ENCODE measurements at places on chromosomes 1 and 21.

GRCh38 chr1:199616947-199617346 is 410.6 kb upstream of the NR5A2 start:
- no peak for DNase-seq

DNA sequence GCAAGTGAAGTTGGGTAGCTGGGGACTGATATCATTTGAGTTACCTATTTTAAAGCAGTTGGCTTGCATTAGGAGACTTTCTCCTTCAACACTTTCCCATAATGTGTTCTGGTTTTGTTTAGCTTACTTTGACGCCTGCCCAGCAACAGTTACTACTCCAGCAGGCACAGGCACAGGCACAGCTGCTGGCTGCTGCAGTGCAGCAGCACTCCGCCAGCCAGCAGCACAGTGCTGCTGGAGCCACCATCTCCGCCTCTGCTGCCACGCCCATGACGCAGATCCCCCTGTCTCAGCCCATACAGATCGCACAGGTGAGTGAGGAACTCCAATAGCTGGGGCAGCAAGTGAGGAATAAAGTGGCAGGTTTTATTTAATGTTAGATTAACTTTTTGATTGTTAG is 144.3 kb downstream of the CD247 start:
- DNase-seq, result no peak

DNA sequence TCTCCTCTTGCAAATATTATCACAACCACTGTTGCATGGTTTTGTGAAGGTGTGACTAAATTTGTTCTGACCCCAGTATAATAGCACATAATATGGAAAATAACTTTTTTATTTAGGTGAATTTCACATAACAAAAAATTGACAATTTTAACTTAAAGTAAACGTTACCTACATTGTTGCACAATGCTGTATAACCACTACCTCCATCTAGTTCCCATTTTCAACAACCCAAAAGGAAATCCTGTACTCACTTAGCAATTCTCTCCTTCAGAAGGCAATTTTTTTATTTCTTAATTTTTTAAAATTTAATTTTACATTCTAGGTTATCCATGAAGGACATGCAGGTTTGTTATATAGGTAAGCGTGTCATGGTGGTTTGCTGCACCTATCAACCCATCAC is 95.2 kb downstream of the KCNJ6 start:
- DNase-seq, result no peak

DNA sequence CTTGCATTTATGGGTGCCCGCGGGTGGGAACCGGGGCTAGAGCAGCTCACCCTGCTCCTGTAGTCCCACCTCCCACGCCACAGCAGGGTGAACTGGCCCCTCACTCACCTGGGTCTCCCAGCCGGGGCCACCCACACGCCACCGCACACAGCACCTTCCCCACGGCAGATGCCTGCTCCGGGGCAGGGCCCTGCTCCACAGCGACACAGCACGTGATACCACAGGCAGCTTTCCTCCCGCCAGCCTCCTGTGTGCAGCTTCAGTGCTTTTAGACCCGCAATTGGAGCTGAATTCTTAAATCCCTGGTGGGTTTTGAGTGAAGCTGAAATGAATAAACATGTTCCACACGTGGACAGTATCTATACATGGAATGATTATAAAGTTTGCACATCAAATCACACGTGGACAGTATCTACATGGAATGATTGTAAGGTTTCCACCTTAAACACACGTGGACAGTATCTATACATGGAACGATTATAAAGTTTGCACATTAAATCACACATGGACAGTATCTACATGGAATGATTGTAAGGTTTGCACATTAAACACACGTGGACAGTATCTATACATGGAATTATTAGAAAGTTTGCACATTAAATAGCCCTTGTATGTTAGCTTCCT is 93.1 kb upstream of the COL6A1 start:
- no peak for DNase-seq

GRCh38 chr1:197268012-197268411 is at the start of gene CRB1:
CRB1 (plus strand) TSS chr1:197268252; CDS start chr1:197268413, 161 bp downstream.
- no peak for DNase-seq

- DNase-seq, result no peak
Observed at GRCh38 chr1:10941891-10942541, 70.4 kb upstream of the TARDBP start.

DNA sequence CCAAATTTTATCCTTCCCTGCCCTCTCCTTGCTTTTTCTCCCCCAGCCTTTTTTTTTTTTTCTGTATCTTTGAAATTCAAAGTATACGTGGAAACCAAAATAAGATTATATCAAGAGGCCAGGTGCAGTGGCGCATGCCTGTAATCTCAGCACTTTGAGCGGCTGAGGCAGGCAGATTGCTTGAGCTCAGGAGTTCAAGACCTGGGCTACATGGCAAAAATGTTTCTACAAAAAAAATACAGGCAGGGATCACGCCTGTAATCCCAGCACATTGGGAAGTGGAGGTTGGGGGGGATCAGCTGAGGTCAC is 6.6 kb upstream of the PRCC start:
- DNase-seq, result peak; percentile 31

DNA sequence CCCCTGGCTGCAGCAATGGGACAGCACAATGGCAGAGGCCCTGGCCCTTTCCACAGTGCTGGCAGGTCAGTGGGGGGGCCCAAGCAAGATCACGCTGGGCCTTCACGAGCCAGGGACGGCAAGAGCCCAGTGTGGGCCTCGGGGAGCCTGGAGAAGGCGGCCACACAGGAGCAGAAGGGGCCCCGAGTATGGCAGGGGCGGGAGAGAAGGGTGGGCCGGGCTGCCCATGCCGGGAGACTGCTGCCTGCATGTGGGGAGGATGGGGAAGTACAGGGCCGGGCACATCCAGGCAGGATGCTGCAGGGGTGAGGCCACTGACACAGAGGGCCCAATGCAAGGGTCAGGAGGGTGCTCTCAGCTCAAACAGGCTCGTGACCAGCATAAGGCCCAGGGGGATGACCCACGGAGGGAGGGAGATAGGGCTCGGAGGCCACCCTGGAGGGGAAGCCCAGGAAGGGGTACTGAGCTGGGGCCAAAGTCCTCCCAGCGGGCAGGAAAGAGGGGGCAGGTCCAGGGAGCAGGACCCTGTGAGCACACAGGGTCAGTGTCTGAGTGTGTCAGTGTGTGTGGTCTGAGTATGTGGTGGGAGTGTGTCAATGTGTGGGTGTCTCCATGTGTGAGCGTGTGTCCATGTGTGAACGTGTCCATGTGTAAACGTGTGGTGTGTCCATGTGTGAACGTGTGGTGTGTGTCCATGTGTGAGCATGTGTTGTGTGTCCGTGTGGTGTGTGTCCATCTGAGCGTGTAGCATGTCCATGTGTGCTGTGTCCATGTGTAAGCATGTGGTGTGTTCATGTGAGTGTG is 13.1 kb downstream of the SLC19A1 start:
- peak; percentile 54 for DNase-seq

- no peak for DNase-seq
Observed at GRCh38 chr1:236568285-236568894, 35.9 kb downstream of the HEATR1 start.

DNA sequence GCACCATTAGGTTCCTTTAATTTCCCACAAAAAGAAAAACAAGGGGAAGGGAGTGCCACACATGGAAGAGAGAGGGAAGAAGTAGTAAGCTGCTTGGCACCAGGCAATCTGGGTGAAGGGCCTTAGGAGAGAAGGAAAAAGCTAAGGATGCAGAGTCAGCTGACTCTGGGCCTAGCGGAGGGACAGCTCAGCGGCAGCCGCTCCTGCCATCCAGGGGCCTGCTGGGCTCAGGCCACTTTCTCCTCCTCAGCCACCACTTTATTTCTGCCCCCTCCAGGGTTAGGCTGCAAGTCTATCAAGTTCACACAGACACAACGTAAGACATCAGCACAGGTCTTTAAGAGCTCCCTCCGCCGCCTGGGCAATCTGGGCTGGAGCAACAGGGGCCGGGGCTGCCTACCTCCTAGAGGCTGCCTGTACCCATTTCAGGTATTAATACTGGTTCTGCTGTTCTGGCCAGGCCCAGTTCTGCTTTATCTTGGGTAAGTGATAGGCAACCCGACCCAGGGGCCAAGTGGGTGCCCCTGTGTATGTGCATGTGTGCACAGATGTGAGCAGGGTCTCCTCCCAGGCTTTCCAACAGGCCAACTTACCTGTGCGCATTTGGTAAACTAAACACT is 53.6 kb downstream of the SLC45A1 start:
- DNase-seq, result no peak

GRCh38 chr1:91024481-91025119 is 2.8 kb upstream of the ZNF644 start:
- no peak for DNase-seq

- no peak for DNase-seq
Observed at GRCh38 chr1:5670590-5671350, 321.5 kb downstream of the NPHP4 start.

DNA sequence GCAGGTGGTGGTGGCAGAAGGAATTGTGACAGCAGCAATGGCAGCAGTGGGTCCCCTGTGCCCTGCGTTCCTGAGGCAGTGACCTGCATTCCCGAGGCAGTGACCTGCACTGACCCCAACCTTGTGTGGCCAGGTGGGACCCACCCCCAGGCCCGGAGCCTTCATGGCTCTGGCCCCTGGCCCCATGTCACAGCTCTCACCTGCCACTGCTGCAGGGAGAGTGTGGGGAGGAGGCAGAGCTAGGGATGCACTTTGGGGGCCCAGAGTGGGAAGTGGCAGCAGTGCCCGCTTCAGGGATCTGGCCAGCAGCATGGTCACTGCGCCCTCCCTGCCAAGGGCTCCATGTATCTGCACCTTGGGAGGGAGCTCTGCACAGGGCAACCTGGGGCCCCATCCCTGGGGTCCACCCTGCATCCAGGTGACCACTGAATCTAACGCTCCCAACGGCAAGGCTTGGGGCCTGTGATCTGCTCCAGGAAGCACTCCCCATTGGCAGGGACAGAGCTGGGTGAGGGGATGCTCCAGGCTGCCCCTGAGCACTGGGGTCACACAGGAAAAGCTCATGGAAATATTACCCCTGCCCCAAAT is 618.6 kb downstream of the RWDD3 start:
- DNase-seq, result no peak

GRCh38 chr1:36139521-36139920 is 9.8 kb downstream of the TRAPPC3 start:
- DNase-seq, result no peak

GRCh38 chr1:78779831-78780230 is 130.2 kb downstream of the IFI44 start:
- DNase-seq, result no peak

All from tibial artery (tissue), 4 donors.